H7 (cell line): ENCODE measurements at places on chromosomes 1 and 21. TPM values are rescaled to one million over a fixed set of nuclear protein-coding genes. Genes with fewer than 3 reads are reported as not detected.

PTBP2 gene
- 88.5 and 123 TPM in 2 replicates for total RNA-seq

- DNase-seq = no peak
Measured at GRCh38 chr1:169327875-169328274, 39.7 kb downstream of the NME7 start.

ADAMTS1 gene
- 17.6 and 21.1 TPM in 2 replicates for total RNA-seq

- DNase-seq = no peak
Measured at GRCh38 chr1:178953538-178954324, 72.0 kb upstream of the FAM20B start.

CYP4B1 gene
- 0.37 TPM in 1 of 2 replicates, not detected in the other for total RNA-seq

INAVA gene
- total RNA-seq = 44.5 and 53.8 TPM in 2 replicates

CTXND2 gene
- total RNA-seq = not detected in 2 replicates

- DNase-seq = no peak
Measured at GRCh38 chr1:240652961-240653409, 41.0 kb upstream of the GREM2 start.
